ENCODE measurements at places on chromosomes 1 and 21. TPM values are rescaled to one million over a fixed set of nuclear protein-coding genes. Genes with fewer than 3 reads are reported as not detected.

Gene MEX3A
- total RNA-seq: not detected

Gene RGS13
- total RNA-seq: not detected

Gene SMYD2
- total RNA-seq: 34.9 TPM

Gene MMEL1
- 1.0 TPM for total RNA-seq

Gene BCAS2
- 45.0 TPM for total RNA-seq

Gene PBXIP1
- 169 TPM for total RNA-seq

Data from activated CD4-positive, alpha-beta memory T cell treated with anti-CD3 and anti-CD28 coated beads, Interleukin-2, amount 10 ng/mL, durations not matched to agents 7 days and 5 days (primary cell).